ENCODE measurements at places on chromosomes 5 and 9.

GRCh38 chr9:114078021-114078780, at the start of gene AMBP:
AMBP (minus strand) TSS chr9:114078300; CDS start chr9:114078209, 91 bp downstream.
- no peak for DNase-seq

DNA sequence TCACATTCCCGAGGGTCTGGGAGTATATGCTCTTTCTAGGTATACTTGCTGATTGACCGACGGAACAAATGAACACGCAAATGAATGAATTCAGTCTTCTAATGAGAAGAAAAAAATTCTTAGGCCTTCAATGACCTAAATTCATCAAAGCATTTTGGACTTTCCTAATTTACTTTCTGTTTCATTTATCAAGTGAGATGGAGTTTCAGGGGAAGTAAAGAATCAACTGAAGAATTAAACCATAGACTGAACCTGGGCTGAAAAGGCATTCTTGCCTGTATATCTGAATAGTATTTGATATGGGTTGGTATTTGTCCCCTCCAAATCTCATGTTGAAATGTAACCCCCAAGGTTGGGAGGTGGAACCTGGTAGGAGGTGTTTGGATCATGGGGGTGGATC, 64.1 kb downstream of the ZFAND5 start:
- no peak for DNase-seq

- DNase-seq: no peak
Observed at GRCh38 chr9:133170716-133171115, 7.0 kb upstream of the GBGT1 start.

- no peak for DNase-seq
Observed at GRCh38 chr5:6812091-6812490, 98.9 kb downstream of the TENT4A start.

DNA sequence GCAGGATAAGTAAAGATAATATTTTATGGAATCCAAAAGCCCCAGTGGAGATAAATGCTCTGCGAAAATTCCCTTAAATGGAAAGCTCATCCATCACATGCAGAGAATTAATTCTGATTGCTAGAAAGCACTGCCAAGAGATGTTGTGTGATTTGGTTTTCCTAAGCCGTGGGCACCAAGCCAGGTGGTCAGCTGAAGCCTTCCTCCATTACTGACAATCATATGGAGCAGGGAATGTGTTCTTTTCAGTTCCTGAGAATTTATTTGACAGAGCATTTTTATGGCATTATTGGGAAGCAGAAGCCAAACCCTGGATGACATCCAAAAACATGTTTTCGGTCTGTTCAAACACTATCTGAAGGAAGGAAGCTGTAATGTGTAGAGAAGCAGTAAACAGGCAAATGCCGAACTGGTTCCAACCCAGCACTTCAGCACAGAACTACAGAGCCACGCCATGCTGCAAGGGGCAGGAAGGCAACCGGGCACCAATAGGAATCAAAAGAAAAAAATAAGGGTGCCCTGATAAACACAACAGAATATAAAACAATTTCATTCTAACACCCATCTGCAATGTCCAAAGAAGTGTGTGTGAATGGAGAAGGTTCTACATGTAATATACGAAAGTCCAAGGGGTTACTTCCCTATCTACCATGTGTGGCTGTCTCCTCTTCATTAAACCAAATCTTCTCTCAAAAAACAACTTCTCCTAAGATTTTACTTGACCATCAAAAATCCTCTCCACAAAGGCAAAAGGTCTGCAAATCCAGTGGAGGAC, 12.3 kb downstream of the ARSB start:
- no peak for DNase-seq

GRCh38 chr9:90017679-90018078, 412.9 kb downstream of the GADD45G start:
- DNase-seq: no peak

- no peak for DNase-seq
Observed at GRCh38 chr5:73582285-73583145, 17.0 kb downstream of the UTP15 start.

DNA sequence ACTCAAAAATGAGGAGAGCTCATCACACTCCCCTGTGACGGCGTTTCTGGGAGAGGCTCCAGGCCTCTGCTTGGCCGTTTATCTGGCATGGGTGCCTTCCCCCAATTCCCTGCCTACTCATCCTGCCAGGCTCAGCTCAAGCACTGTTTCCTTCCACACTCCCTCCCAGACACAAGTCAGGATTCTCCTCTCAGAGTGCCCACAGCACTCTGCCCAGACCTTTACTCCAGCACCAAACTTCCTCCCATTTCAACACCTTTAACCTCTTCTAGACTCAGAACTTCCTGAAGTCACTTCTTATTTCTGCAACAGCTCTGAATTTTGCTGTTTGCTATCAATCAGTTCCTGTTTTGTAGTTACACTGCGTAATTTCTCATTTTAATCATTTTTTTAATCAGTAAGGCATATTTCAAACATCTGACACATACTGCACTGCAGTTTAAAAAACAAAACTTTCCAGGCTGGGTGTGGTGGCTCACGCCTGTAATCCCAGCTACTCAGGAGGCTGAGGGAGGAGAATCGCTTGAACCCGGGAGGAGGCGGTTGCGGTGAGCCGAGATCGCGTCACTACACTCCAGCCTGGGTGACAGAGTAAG, 16.0 kb downstream of the TRMO start:
- no peak for DNase-seq

- DNase-seq: no peak
Observed at GRCh38 chr5:104186100-104186499, 623.5 kb upstream of the NUDT12 start.

GRCh38 chr5:154712518-154713437, 42.4 kb upstream of the LARP1 start:
- DNase-seq: no peak

DNA sequence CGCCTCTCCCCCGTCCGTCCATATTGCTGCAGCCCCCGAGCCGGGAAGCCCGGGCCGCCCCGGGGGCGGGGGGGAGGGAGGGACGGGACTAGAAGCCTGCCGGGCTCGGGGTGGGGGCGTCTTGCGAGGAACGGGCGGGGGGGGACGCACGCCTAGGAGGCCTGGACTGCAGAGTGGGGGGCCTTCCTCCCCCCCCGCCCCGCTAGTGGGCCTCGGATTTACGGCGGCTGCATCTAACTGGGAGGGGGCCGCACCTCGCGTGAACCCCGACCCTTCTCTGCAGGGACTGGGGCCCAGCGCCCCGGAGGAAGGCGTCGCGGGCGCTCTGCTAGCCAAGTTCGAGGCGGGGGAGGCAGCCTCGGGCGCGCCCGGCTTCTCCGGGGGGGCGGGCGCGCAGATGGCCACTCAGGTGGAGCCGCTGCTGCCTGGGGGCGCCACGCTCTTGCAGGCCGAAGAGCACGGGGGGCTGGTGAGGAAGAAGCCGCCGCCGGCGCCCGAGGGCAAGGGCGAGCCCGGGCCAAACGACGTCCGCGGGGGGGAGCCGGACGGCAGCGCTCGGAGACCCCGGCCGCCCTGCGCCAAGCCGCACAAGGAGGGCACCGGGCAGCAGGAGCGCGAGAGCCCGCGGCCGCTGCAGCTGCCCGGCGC, at the start of gene LARP1:
TSS of gene LARP1 (plus strand) at position 17 of the 648 bp plus-strand sequence. CDS start at position 398, 381 bp downstream.
- peak; percentile 54 for DNase-seq

GRCh38 chr9:116327701-116328405, 174.3 kb downstream of the PAPPA start:
- no peak for DNase-seq

DNA sequence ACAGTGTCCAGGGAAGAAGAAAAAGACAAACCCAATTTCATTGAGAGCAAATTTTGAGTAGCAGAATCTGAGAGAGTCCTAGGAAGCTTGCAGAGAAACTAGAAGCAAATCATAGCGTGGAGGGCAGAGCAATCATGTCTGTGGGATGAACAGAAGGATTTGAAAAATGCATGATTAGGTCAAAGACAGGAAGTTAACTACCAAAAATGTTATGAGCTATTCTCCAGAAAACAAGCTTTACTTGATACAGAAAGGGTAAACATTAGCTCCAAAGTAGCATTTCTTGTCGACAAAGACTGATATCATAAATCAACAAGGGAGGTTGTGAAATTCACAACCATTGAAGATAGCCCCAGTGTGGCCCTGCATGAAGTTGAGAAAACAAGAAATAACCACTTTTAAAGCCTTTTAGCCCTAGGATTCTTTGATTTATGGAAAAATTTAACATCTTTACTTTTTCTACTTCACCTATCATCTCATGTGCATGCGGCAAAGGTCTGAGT, 97.7 kb upstream of the MEGF10 start:
- no peak for DNase-seq

DNA sequence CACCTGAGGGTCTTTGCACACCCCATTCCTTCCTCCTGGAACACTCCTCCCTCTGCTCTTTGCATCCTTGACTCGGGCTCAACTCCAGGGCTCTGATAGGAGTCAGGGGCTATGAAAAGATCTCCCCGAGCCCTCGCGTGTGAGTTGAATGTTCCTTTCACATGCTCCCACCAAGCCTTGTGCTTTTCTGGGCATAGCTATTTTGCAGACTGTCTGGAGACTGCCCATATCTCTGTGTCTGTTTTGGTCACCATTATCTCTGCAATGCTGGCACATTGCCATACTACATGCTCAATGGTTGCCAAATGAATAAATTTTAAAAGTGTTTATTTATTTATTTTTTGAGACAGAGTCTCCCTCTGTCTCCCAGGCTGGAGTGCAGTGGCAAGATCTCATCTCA, 56.9 kb upstream of the PLPP1 start:
- DNase-seq: no peak

GRCh38 chr5:121982146-121982892, 20.5 kb downstream of the SRFBP1 start:
- no peak for DNase-seq

DNA sequence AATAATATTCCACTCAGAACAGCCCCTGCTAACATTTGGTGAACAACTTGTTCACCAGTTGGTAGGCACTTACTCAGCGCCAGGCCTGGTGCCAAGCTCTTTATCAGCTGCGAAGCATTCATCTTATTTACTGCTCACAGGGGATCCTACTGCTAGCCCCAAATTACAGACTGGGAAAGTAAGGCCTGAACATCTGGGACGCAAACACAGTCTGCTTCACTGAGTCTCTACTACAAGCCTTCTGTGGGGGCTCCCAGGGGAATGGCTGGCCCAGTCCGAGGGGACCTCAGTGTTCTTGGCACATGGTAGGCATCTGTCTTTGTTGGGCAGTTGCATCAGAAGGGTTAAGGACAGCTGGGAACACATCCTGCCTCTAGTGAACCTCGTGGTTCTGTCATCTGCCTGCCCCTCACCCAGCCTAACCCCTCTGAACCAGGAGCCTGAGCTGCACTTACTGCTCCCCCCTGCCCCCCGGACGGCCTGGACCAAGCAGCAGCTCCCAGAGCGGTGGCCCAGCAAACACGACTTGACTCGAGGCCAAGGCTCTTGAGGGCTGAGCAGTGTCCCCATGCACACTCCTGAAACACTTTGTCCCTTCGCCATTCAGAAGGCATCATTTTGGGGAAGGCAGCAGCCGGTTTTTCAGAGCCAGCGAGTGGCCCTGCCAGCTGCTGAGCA, at the start of gene PHYHD1:
TSS of gene PHYHD1 (plus strand) at position 602 of the 678 bp plus-strand sequence. CDS start 1,342 bp downstream, outside the sequence.
- peak; percentile 68 for DNase-seq

- no peak for DNase-seq
Observed at GRCh38 chr5:97062046-97062445, 80.4 kb downstream of the LIX1 start.

DNA sequence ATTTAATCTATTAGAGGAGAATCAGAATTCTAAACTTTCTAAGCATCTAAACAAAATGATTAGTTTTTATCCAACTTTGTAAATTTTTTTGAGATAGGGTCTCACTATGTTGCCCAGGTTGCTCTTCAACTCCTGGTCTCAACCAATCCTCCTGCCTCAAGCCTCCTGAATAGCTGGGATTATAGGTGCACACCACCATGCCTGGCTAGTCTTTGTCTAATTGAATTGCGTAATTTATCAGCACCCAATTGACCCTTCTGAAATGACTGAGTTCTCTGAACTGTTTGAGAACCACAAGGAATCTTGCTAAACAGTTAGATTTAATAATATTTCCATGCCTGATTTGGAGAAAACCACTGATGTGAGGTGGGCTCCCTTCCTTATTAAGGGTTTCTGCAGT, 75.7 kb downstream of the PJA2 start:
- DNase-seq: no peak

- no peak for DNase-seq
Observed at GRCh38 chr5:79423296-79423695, 90.6 kb downstream of the HOMER1 start.

DNA sequence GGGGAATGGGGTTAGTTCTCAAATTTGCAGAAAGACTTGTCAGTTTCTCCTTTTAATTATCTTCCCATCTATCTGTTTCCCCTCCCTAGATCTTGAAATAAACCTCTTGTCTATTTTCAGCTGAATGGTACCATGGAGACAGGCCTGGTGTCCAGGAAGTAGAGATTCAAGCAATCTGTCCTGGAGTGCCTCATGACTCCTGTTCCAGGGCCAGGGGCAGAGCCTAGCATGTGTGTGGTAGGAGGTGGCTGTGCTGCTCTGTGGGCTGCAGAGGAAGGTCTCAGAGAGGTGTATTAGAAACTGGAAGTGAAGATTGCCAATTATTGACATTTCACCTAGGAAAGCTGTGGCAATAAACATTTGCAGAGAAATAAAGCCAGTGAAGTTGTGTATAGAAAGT, 175.8 kb upstream of the ATP10B start:
- no peak for DNase-seq

DNA sequence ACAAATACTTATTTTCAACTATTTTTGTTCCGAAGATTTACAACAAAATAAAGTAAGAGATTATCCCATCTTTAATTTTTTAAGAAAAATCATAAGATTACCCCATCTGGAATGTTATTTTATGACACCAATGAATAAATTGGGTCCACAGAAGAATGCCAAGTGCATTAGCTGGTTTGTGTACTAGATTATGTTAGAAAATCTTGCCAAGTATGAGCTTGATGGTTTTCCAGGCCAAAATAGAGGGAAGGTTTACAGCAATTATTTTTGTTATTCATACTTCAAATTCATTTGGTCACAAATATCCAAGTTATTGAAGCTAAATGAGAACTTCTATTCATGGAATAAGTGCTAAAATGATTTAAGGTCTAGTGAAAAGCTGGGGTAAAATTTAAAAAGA, 109.4 kb upstream of the DMRTA1 start:
- no peak for DNase-seq

GRCh38 chr5:172769616-172770373, 1.2 kb downstream of the DUSP1 start:
- no peak for DNase-seq

GRCh38 chr9:34991607-34992375, 2.2 kb downstream of the DNAJB5 start:
- no peak for DNase-seq

DNA sequence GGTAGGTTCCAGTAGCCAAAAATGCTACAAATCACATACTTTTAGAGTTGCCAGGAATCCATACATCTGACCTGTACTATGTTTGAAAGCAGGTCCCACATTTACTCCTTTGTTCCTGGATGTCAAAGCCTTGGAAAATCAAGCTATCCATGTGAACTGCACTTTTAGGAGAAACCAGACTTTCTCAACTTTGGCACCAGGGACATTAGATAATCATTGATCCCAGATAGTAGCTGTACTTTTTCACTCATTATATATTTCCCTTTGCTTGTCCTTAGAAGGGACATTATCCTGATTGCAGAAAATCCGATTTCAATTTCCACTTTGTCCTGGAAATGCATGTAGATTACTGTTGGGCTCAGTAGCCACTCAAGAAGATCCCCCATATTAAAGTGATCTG, 44.1 kb upstream of the SLC28A3 start:
- no peak for DNase-seq
